ENCODE measurements at places on chromosomes 12 and 14.
A peak's percentile ranks its signal among the peaks of the same experiment; 100 is the strongest.

DNA sequence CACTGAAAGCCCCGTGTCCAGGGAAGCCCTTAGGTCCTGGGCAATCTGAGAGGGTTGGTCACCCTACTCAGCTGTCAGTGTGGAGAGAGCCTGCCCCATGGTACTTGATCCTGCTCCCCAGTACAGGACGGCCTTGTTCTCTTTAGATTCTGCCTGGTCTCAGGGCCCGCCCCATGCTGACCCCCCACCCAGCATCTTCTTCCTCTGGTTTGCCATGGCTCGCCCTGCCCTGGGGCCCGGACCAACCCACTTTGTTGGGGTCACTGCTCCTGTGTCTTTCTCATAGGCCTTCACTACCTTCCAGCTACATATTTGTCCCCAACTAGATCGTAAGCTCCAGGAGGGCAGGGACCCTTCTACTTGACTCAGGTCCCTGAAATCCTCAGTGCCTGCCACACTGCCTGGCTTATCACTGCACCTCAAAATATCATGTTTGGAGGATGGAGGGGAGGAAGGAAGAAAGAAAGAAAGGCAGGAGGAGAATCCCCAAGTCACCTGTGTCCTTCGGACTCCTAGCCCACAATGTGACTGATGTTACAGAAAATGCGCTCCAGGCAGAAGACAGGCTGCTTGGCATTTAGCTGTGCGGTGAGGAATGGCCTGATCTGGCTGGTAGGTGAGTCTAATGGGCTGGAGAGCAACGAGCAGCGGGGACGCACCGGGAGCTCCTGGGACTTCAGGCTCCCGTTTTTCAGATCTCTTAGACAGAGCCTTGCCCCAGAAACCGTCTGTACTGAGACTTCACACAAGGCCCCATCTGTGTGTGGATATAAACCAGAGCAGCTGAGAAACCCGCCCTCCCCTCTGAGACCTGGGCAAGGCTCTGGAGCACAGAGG lies 66.1 kb downstream of the C14orf132 start:
- no peak for DNase-seq

- DNase-seq = no peak
Measured at GRCh38 chr12:12996209-12996608, 3.9 kb downstream of the HEBP1 start.

GRCh38 chr12:124515981-124516380 lies 51.4 kb downstream of the NCOR2 start:
- DNase-seq = no peak

DNA sequence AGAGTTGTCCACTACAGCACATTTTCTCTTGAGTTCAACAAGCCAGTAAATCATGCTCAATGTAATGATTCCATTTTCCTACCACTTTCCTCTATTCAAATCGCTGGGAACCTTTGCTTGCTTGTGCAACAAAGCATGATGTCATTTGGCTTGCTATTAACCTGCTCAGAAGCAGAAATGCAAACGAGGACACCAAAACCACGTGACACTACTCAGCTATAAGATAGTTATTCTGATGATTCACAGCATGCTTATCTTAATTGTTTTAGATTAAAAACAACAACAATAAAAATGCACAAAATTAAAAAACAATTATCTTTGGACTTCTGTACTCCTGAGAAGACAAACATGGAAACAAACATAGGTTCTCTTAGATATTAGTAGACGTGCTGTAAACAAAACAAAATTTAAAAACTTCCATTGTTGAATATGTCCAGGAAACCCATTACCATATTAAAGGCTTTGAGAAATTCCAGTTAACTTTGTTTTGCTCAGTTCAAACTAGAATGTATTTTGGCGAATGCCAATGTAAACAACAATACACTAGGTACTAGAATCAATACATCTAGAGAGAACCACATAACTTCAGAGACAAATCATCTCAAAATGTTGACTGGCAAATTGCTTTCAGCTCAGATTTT lies 77.5 kb upstream of the KRAS start:
- no peak for DNase-seq

DNA sequence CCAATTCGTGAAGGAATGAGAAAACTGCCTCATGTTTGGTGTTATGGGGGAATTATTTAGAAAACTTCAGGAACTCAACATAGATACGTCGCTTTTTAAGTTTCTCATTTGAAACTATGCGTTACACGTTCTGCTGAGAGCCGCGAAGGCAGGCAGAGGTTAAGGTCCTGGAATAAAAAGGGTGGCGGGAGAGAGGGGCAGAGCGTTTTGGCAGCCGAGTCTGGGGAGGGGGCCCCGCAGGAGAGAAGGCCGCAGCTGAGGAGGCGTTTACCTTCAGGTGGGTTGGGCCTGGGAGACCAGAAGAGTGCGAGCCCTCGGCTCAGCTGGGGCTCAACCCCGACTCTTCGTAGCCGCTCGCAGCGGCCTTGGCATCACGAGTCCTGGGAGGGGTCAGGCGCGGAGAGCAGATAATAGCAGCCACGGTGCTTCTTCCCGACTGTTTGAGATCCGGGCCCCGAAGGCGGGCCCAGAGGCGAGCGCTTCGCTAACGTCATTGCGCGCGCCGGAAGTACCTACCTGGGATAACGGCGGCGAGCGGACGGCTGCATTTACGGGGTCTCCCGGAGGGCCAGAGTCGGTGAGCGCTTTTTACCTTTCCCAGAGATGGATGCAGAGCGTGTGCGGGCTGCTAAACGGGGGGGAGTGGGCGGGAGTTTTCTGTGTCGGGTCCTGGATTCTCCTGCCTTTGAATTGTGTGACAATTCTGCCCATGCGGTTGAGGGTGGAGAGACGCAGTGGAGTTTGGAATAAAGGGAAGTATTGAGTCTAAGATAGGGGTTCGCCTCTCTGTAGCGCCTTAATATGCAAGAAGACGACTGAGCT lies at the start of the genes PPHLN1 and ZCRB1:
TSS of gene PPHLN1 (plus strand) at position 515 of the 822 bp plus-strand sequence. CDS start 9,736 bp downstream, outside the sequence.
TSS of gene ZCRB1 (minus strand) at position 442 of the 822 bp plus-strand sequence. CDS start 1,992 bp downstream, outside the sequence.
- peak; percentile 72 for DNase-seq

GRCh38 chr12:64450711-64451486 lies 1.0 kb upstream of the TBK1 start:
- peak; percentile 20 for DNase-seq

All from AG10803 (cell line).